ENCODE measurements at places on chromosomes 11 and 22. TPM values are rescaled to one million over a fixed set of nuclear protein-coding genes. Genes with fewer than 3 reads are reported as not detected.

ADAMTS15 gene
- total RNA-seq = not detected

PNPLA5 gene
- total RNA-seq = not detected

NCAM1 gene
- 0.47 TPM for total RNA-seq

ACTN3 gene
- not detected for total RNA-seq

LRRC75B gene
- total RNA-seq = 1.2 TPM

PARVG gene
- total RNA-seq = 76.5 TPM

- H3K4me1 ChIP-seq = peaks cover 19% of the 10 kb centered on the region
- DNase-seq = no peak
- H3K36me3 ChIP-seq = no peaks in the 10 kb centered on the region
- no peak overlapping the region for H3K4me3 ChIP-seq
- H3K27ac ChIP-seq = no peak overlapping the region
These were observed 118.5 kb downstream of the APOL5 start for GRCh38 chr22:35835998-35836691.

GRCh38 chr11:102470251-102470650, 17.7 kb upstream of the TMEM123 start:
- H3K36me3 ChIP-seq = no peaks in the 10 kb centered on the region
- no peak for DNase-seq
- no peaks in the 10 kb centered on the region for H3K27me3 ChIP-seq
- H3K4me1 ChIP-seq = peaks cover 84% of the 10 kb centered on the region

GRCh38 chr11:38950867-38951266, 2352.8 kb upstream of the RAG2 start:
- no peaks in the 10 kb centered on the region for H3K4me1 ChIP-seq
- H3K36me3 ChIP-seq = no peaks in the 10 kb centered on the region
- H3K27ac ChIP-seq = no peak overlapping the region
- no peak for DNase-seq

- no peak for DNase-seq
- H3K27me3 ChIP-seq = no peaks in the 10 kb centered on the region
These were observed 5.4 kb downstream of the NADSYN1 start for GRCh38 chr11:71458146-71459070.
